ENCODE measurements at places on chromosomes 5 and 9.

DNA sequence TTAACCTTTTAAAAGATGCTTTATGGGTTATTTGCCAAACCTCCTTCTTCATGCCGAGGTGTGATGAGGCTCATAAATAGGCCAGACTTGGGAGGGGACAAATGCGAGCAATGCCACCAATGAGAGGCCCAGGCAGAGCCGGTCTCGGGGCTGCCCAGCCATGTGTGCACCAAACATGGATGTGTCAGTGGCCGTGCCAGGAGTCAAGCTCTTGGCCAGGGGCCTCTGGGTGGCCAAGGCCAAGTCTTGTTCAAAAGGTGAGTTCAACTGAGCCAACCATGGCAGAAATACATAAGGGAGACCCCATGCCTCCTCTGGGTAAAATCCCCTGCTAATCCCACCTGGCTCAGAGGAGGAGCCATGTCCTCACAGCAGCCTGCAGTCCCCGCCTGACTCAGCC is 10.9 kb upstream of the LCN15 start:
- no peak for DNase-seq

GRCh38 chr9:129864991-129865647 is 29.9 kb downstream of the USP20 start:
- DNase-seq: no peak

DNA sequence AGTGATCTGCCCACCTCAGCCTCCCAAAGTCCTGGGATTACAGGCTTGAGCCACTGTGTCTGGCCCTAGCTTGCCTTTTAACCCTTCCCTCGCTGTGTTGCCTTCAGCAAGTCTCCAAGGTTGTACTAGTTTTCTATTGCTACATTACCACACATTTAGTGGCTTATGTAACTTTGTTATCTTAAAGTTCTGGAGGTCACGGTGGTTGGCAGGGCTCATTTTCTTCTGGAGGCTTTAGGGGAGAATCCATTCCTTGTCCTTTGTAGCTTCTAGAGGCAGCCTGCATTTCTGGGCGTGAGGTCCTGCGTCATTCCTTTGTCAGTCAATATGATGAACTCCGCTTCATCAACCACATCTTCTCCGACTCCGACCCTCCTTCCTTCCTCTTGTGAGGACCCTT is 2.9 kb upstream of the PRRC2B start:
- DNase-seq: no peak

DNA sequence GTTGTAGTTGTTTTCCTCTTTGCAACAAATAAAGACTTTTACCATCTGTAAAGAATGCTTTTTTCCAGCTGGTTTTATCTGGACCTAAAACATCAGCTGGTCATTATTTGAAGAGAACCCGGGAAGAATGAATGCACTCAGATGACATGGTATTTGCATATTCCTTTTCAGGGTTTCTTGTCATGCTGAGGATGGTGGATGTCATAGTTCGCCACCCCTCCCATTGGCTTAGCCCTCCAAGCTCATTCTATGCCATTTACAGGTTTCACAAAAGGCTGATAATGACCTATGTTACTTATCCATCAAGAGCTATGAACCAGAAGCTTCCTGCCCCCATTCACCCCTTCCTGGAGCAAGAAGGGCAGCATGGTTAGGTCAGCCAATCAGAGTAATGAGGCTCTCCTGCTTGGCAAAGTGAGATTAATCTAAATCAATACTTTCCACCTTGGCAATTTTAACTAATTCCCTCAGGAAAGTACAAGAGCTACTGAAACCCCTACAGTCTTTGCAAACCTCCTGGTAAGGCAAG is 440.5 kb upstream of the TLE4 start:
- DNase-seq: no peak

DNA sequence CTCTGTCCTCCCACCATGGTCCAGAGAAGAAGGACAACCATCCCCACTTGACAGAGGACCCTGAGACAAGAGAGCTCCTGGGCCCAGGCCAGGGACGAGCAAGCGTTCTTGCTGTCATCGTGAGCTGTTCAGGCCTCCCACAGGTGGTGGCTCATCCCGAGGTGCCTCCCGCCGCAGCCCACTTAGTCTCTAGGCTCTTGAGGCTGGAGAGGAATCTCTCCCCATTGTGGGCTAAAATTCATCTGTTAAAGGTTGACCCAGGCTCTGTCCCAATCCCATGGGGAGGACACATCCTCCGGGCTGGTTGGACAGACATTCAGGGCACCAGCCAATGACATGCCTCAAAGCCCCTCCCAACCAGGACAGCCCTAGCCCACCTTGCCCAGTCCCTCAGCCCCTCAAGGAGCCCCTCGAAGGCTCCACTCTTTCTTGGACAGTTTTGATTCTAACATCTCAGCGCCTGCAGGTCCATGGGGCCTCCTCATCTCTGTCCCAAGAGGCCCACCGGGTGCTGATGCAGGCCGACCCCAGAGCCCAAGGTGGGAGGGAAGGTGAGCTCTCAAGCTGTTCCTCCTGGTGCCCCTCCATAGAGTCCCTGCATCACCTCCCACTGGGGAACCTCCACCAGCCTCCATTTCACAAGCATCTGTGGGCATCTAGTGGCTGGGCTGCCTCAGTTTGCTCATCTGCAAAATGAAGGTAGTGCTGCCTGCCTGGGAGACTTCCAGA is 52.9 kb downstream of the BARX1 start:
- DNase-seq: no peak

GRCh38 chr5:134530301-134531077 is 5.0 kb downstream of the JADE2 start:
- no peak for DNase-seq

DNA sequence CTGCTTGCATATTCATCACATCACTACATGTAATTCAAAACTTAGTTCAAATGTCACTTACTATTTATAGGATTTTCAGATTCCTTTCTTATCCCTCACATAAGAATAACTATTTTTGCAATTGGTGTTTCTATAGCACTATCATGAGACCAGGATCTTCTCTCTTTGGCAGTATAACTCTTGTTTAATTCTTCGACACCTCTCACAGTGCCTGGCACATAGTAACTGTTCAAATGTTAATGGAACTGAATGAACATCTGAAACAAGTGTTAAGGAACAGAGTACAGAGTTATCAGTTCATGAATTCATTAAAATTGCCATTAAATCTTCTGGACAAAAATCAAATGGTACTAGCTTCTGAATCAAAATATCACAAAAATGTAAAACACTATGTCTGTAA is 40.0 kb downstream of the FBXL17 start:
- DNase-seq: no peak

GRCh38 chr5:143347046-143347445 is 56.4 kb downstream of the NR3C1 start:
- no peak for DNase-seq

DNA sequence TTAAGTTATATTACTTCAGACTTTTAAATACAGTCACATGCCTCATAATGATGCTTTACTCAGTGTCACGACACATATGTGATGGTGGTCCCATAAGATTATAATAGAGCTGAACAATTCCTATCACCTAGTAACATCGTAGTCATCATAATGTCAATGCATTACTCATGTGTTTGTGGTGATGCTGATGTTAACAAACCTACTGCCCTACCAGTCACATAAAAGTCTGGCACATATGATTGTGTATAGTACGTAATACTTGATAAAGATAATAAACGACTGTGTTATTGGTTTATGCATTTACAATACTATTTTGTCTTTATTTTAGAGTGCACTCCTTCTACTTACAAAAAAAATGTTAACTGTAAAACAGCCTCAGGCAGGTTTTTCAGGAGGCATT is 103.7 kb downstream of the PAM start:
- DNase-seq: no peak

DNA sequence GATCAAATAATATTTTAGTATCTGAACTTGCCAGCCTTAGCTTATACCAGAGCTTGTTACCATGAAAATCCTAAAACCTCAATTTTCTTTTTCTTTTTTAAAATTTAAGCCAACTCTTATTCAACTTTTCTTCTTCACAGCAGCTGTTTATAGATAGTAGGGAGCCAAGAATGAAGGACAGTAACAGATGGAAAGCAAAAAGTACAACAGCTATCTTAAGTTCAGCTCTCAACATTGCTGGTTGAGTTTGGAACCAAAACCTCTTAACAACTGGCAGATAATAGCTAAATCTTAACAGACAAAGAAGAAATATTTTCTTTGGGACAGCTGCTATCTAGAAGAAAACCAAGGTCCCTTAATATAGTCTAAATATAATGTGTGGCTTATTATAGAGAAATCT is 74.7 kb downstream of the PJA2 start:
- DNase-seq: no peak

GRCh38 chr9:75889977-75890471 is 449 bp upstream of the PCSK5 start:
- no peak for DNase-seq

- no peak for DNase-seq
These were observed 196.1 kb upstream of the TBC1D2 start for GRCh38 chr9:98451576-98451975.

- DNase-seq: no peak
These were observed 39.9 kb downstream of the CRB2 start for GRCh38 chr9:123395689-123396511.

GRCh38 chr5:181260720-181261319 is at the start of gene TRIM52:
TRIM52 (minus strand) TSS chr5:181261143; CDS start chr5:181260813, 330 bp downstream.
- DNase-seq: peak; percentile 95

- peak; percentile 5 for DNase-seq
These were observed 6.2 kb downstream of the UGT3A2 start for GRCh38 chr5:36060420-36060887.

GRCh38 chr5:41707853-41708603 is 162.2 kb downstream of the OXCT1 start:
- peak; percentile 51 for DNase-seq

Measured in RPMI8226 (cell line).